HTR-8/SVneo (cell line): ENCODE measurements at places on chromosomes 1 and 21.

GRCh38 chr1:196774175-196774574 lies 465 bp upstream of the CFHR3 start:
- no peak for DNase-seq

DNA sequence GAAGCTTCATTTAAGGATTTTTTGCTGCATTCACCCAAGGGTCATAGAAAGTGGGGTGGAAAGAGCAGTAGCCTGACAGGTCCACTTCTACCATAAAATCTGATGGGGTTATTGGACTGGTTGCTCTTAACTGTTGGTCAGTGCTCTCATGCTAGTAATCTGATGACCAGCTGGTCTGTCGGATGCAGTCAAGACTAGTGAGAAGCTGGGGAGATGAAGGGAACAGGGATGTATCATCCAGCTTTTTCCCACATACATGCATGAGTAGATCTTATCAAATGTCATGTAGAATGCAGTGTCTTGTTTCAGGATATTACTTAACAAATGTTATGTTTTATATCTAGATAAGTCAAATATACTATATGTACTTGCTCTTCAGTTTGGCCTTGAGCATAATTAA lies 11.1 kb downstream of the ATP1B1 start:
- no peak for DNase-seq

DNA sequence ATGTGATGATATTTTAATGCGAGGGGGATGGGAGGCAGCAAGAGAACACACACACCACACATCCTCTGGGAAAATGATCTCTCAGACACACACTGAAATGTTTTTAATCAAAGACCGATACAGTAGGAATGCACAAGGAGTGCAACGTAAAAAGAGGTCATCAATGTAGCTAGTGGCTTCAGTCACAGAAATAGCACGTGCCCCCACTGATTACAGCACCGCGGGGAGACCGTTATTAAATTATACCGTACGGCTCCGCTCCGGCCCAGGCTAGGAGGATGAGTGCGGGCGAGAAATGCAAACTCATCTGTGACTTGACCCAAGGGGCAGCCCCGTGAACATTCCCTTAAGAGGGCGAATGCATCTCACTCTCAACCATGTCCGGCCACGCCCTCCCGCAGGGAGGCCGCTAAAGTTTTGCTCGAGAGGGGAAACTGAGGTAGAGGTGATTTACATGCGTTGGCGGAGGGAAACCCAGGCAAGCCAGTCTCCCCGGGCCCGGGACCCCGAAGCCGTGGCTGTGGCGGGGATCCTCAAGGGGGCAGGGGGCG lies 552 bp downstream of the UBR4 start:
- DNase-seq, result no peak

- no peak for DNase-seq
Observed at GRCh38 chr1:171420810-171421209, 64.5 kb upstream of the PRRC2C start.

DNA sequence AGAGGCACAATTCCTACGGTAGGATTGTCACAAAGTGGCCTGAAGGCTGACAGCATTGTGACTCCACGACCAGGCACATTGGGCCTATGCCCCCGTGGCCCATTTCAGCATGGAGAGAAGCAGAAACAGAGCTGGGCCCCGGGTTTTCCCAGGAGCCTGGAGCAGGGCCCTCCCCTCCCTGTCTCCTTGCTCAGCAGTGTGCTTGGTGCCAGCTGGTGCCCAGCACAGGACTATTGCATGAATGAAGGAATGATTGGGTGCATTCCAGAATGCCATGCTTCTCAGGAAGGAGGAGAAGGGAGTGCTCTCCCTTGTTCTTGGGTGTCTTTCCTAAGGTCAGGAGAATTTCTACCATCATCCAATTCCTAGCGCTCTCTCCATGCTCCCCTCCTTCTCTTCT lies 33.7 kb downstream of the IER5 start:
- no peak for DNase-seq

- DNase-seq, result no peak
Observed at GRCh38 chr1:59697150-59697800, 117.5 kb upstream of the HOOK1 start.

DNA sequence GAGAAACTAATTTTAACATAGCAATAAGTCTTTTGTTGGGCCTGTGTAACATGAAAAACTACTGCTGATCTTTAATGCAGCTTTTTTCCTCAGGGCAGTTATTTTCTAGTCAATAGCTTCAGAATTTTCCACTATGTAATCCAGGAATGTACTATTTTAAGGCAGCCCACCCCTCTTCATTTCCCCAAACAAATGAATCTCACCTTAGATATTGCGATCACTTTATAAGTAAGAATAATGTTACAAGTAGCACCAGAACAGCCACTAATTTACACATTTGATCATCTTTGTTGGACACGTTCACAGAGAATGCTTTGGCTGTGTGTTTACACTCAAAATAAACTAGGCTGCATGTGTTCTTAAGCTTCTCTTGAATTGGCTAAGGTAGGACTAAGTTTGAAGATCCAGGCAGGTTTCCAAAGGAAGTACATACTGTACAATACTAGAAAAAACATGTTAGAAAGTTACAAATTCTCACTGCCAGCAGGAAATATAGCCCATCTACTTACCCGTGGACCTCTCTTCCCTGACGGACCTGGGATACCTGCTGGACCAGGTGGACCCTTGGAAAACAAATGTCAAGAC lies 41.7 kb downstream of the COL24A1 start:
- no peak for DNase-seq

DNA sequence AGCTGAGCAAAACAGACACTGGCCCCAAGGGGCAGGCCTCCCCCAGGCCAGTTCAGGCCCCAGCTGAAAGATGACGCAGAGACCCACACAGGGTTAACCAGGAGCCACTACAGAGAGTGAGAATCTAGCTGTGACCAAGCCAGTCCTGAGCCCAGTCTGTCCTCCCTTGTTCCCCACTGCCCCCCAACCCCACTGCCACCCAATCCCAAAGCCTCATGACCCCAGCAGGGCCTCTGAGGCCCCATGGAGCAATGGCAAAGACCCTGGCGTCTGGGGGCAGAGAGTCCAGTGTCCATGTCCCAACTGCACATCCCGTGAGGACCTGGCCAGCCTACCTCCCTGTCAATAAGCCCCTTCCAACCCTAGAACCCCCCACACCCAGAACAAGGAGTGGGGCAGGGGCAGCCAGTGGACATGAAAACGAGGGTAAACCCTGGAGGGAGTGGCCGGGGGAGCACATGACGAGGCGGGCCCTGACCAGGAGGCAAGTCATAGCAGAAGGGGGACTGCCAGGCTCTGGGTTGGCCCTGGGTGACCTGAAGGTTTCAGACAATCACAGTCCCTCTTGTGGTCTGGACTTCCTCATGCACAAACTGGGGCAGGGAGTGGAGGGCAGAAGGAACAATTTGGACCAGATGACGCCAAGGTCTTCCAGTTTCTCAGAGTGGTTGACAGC lies 100.5 kb downstream of the GLIS1 start:
- no peak for DNase-seq

GRCh38 chr21:45100866-45101265 lies 26.5 kb downstream of the ADARB1 start:
- DNase-seq, result no peak

DNA sequence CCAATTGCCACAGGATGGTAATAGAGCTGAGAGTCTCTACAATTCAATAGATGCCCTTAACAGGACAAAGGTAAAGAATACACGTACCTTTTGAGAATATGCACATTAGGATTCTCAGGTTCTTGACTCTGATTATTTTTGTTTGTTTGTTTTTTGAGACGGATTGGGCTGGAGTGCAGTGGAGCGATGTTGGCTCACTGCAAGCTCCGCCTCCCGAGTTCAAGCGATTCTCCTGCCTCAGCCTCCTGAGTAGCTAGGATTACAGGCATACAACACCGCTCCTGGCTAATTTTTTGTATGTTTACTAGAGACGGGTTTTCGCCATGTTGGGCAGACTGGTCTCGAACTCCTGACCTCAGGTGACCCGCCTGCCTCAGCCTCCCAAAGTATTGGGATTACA lies 48.4 kb downstream of the TIAM1 start:
- DNase-seq, result no peak

GRCh38 chr21:38898422-38899096 lies 92.8 kb downstream of the ETS2 start:
- DNase-seq, result no peak

DNA sequence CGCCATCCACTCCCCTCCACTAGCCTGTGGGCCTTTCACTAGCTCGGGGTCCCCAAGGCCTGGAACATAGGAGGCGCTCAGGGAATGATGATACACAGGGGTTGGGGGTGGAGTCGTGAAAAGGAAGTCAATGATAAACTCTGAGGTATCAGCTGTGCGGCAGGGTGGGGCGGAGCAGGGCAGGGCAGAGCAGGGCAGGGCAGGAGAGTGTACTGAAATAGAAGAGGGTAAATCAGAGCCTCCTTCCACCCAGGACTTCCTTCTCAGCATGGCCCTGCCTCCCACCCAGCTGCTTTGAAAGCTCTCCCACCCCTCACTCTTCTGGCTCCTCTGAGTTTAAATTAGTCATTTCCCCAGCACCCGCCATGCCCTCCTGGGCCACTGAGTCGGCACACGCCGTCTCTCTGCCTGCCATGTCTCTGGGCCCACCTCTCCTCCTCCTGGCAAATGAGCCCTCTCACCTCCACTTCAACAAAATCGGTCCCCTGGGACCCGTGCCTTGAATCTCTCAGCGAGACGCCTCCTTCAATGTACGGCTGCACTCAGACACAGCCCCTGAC lies 16.9 kb downstream of the CAPZB start:
- DNase-seq, result no peak

DNA sequence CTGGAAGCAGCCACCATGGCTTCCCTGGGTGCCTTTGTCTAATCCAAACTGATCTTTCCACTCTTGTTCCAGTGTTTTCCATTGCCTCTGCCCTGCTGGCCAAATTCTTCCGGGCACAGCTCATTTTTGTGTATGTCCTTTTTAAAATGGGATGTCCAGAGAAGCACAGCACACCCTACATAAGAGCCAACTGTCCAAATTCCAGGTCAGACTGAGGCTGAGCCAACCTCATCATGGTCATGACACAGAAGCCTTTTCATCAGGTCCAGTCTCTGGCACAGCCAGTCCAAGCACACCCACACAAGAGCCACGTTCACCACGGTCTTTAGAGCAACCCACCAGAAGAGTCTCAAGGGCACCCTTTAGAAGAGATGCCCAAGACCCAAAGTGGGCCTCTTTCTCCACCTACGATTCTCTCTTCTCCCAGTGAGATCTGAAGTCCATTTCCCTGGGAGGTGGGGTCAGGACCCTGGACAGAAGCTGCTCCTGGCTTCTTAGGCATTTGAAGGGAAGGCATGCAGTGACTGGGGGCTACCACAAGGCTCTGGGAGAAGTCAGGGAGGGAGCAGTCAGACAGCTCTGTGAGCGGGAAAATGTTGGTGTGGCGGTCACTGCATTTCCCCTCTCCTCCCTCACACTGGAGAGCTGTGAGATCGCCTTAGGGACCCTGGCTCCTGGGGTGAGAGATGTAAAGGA lies 53.2 kb downstream of the SYT2 start:
- peak; percentile 62 for DNase-seq

GRCh38 chr1:1782399-1783221 lies 4.3 kb upstream of the NADK start:
- no peak for DNase-seq

GRCh38 chr1:96524100-96524499 lies 197.5 kb upstream of the PTBP2 start:
- no peak for DNase-seq

GRCh38 chr1:97989094-97989680 lies 68.4 kb upstream of the DPYD start:
- DNase-seq, result no peak

DNA sequence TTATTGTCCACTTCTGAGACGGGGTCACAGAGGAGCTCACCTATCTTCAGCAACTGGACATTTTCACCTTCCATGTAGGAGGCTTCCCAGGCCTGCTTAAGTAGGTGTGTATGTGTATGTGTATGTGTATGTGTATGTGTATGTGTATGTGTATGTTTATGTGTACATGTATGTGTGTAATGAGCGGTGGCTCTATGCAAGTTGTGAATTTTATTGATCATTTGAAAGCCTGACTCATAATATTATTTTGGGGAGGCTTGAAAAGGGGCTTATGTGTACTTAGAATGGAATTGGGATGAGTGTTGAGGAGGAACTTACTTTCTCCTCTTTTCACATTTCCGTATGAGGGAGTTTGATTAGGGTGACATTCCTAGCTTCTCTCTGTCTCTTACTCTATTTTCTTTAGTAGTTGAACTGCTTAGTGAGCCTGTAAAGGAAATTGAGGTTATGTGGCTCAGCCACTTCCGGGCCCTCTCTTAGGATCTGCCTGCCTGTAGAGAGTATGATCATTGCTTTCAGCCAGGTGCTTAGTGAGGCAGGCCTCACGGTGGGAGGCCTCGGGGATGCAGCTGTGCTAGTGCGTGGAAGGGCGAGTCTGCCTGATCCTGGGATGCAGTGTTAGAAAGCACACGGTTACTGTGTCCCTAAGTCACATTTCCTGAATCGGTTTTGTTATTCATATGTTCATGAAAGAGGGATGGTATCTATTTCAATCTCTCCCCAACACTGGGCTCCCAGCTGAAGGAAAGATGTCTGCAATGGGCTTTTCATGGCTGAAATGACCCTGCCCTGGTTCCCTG lies 61.0 kb downstream of the IER5 start:
- no peak for DNase-seq

- no peak for DNase-seq
Observed at GRCh38 chr1:5370311-5370710, 621.9 kb downstream of the NPHP4 start.
